ENCODE measurements at places on chromosomes 3 and 15.

GRCh38 chr3:71057526-71057894 is 526.0 kb downstream of the FOXP1 start:
- no peak overlapping the region for H3K4me3 ChIP-seq
- H3K27me3 ChIP-seq = no peaks in the 10 kb centered on the region
- H3K4me1 ChIP-seq = peaks cover 78% of the 10 kb centered on the region
- peak overlapping the region; percentile 66 for H3K27ac ChIP-seq

- H3K4me3 ChIP-seq = no peak overlapping the region
- no peak overlapping the region for H3K27ac ChIP-seq
- H3K36me3 ChIP-seq = no peaks in the 10 kb centered on the region
- peaks cover 17% of the 10 kb centered on the region for H3K4me1 ChIP-seq
- peaks cover 11% of the 10 kb centered on the region for H3K27me3 ChIP-seq
Measured at GRCh38 chr3:72044231-72044855, 259.4 kb upstream of the PROK2 start.

DNA sequence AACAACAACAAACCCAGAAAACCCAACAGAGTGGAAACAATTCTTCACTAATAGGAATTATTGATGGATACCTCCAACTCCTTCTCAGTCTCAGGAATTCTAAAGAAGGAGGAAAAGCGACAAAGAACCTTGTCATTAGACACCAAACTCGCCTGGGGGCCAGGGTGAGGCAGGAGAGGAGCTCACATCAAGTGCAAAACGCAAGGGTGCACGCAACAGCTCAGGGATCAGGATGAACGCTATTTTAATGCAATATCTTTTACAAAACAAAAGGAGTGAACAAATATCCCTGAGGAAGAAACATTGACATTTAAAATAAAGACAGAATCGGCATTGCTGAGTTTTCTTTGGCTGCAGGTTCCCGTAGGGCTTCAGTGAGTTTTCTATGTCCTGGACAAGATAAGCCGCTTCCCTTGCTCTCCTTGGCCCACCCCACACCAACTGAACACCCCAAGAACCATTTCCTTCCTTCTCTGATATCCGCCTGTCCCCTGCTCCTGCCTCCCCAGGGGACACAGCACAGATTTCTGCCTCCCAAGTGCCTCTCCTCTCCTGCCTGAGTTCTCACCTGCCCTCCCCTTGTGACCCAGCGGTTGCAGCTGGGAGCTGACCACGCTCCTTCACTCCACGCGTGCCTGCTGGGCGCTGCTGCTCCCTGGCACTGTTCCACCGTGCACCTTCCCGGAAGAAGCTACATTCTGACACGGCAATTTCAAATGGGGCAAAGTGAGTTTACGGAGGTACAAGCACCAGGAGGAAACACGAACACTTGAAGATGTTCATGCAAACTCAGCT is 63.0 kb downstream of the ATP10A start:
- peaks cover 3% of the 10 kb centered on the region for H3K27me3 ChIP-seq
- no peak overlapping the region for H3K27ac ChIP-seq
- no peaks in the 10 kb centered on the region for H3K36me3 ChIP-seq
- H3K4me1 ChIP-seq = peaks cover 28% of the 10 kb centered on the region
- DNase-seq = no peak

- H3K36me3 ChIP-seq = peaks cover 2% of the 10 kb centered on the region
- H3K4me3 ChIP-seq = peak overlapping the region; percentile 87
Measured at GRCh38 chr15:90871716-90872485, 3.5 kb downstream of the FURIN start.

- no peaks in the 10 kb centered on the region for H3K36me3 ChIP-seq
- DNase-seq = no peak
- no peaks in the 10 kb centered on the region for H3K27me3 ChIP-seq
- peak overlapping the region; percentile 95 for H3K27ac ChIP-seq
- H3K4me3 ChIP-seq = peak overlapping the region; percentile 68
Measured at GRCh38 chr3:183489455-183490210, 61.2 kb upstream of the MCF2L2 start.

DNA sequence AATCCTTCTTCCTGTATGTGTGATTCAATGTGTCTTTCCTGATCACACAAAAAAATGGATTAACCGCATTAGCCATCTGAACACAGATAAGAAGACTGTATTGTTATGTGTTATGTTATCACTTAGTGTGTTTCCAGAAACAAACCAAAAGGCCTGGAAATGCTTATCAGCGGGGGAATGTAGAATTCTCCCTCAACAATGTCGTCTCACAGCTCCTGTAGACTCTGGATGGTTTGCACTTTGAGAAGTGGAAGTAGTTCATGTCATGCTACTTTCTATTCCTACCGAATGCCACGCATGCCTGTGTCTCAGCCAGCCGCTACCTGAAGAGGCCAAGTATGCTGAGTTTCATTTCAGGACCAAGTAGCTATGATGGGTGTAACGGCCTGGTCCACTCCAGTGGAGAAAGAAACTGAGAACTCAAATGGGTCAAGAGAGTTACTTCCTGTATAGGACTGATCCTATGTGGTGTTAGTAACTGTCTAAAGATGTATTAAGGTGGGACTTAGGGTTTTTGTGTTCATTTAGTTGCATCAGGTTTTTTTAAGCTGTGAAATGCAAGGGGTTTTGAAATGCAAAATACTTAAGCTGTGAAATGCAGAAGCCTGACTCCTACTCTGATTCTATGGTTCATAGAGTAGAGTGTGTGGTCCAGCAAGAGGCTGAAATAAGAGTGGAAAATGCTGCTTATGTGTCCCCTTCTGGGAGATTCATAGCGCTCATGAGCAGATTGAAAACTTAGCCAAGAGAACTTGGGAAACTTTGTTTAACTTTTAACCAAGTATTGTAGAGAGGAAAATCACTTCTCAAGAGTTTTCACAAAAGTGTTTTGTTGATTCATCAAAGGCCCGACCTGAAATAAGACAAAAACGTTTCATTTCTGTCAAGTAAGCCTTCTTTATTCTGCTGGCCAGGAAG is 118.5 kb upstream of the LMOD3 start:
- peaks cover 5% of the 10 kb centered on the region for H3K36me3 ChIP-seq
- peak overlapping the region; percentile 35 for H3K4me3 ChIP-seq
- no peak for DNase-seq
- H3K4me1 ChIP-seq = peaks cover 30% of the 10 kb centered on the region

- peak overlapping the region; percentile 48 for H3K27ac ChIP-seq
- no peak overlapping the region for H3K4me3 ChIP-seq
- no peak for DNase-seq
Measured at GRCh38 chr3:71890356-71890931, 105.5 kb upstream of the PROK2 start.
